NCI-H1092 treated with DMSO at 0.1 percent for 48 hours (cell line): ENCODE measurements at places on chromosomes 1 and 21.

- DNase-seq = no peak
These were observed 3.4 kb downstream of the DCST1 start for GRCh38 chr1:155037043-155037442.

DNA sequence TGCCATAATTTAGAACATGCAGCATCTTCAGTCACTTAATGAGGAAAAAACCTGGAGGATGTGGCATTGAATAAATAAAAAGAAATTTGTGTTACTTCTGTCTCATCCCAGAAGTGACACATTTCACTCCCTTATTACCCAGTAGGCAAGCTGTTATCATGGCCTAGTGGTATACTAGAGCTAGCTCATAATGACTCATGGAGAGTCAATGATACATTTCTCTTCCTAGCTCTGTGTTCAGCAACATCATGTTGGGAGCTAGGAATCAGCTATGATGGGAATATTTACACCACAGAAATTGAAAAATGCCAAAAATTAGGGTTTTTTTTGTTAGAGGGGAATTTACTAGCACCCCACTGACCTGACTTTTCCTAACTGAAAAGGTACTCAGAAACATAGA is 182.7 kb downstream of the HMCN1 start:
- DNase-seq = no peak

- no peak for DNase-seq
These were observed 318.4 kb downstream of the AJAP1 start for GRCh38 chr1:4972761-4973320.

DNA sequence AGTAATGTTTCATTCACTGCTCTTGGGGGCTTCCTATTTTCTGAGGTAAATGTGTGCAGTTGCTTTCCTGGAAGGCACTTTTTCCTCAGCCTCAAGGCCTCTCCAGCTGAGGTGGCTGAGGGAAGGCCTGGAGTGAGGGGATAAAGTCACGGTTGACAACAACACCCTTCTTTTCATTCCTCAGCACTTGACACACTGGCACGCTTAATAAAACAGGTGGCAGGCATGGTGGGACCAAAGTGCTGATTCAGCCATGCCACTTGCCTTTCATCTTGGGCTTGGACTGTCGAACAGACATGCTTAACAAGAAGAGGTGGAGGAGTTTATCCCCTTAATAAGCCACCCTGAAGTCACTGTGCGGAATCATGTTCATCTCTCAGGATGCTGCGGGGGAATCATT is 23.6 kb upstream of the GRHL3 start:
- DNase-seq = no peak

DNA sequence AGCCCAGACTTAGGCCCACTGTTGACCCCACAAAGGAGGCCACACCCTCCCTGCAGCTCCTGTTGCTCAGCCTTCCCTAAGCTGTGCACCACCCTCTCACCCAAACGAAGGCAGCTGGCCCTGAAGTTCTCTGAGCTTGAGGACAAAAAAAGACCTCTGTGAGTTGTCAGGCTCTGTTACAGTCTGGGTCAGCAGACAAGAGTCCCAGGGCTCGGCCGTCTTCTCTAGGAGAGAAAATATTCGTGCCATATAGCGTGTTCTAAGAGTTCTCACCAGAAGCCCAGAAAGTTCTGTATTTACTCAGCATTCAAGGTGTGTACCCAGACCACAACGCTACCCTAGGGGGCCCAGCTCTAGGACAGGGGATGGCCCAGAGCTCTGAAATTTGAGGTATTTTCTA is 25.5 kb upstream of the LYST start:
- DNase-seq = no peak

GRCh38 chr1:55868026-55868425 is 652.9 kb upstream of the USP24 start:
- peak; percentile 36 for DNase-seq

DNA sequence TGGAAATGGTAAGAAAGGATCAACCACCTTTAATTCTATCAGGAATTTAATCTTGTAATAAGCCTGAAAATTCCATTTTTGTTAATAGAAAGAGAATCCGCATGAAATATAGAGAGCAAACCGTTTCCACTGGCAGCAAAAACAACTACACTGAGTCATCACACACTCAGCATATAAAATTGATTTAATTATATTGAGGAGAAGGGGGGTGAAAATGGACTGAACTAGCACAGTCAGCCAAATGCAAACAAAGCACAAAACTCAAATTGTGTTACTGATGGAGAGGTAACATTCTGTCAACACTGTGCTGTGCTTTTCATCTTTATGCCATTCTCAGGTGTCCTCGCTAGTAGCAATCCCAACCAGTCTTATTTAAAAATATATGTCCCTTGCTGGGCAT is 1583.9 kb downstream of the MRPL39 start:
- DNase-seq = peak; percentile 81

GRCh38 chr1:47991187-47991586 is 6.0 kb downstream of the TRABD2B start:
- no peak for DNase-seq

DNA sequence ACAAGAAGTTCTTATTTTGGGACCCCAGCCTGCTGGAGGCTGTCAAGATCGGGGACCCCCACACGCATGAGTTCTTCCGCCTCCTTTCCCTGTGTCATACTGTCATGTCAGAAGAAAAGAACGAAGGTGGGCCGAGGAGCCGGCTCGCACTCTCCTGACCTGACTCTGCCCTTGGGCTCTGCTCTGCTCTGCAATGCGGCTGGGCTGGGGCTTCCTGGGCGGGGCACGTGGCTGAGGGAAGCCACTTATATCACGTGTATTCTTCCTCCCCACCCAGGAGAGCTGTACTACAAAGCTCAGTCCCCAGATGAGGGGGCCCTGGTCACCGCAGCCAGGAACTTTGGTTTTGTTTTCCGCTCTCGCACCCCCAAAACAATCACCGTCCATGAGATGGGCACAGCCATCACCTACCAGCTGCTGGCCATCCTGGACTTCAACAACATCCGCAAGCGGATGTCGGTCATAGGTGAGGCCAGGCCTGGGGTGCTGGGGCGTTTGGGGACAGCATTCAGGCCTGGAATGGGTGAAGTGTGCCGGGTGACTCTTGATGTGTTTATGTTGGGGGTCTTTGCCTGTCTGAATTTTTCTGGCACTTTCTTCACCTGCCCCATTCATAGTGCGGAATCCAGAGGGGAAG is 17.6 kb downstream of the ATP8B2 start:
- DNase-seq = no peak

DNA sequence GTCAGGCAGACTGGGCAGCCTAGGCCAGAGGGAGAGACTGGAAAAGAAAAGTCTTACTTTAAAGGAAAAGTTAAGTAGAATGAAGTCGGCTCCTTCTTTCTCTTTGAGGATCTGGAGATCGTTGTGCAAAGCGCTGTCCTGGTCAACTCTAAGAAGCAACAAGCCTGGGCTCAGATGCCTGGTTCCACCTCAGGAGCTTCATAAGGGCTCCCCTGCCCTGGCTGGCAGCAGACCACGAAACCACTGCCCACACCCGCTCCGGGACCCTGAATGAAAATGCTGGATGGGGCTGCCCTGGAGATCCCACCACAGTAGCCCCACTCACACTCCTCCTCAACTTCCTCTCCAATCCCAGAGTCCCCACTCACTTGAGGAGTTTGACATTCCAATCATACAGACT is 6.4 kb downstream of the UBE2Q1 start:
- DNase-seq = no peak

GRCh38 chr1:34929853-34930701 is 627 bp upstream of the DLGAP3 start:
- DNase-seq = peak; percentile 21

DNA sequence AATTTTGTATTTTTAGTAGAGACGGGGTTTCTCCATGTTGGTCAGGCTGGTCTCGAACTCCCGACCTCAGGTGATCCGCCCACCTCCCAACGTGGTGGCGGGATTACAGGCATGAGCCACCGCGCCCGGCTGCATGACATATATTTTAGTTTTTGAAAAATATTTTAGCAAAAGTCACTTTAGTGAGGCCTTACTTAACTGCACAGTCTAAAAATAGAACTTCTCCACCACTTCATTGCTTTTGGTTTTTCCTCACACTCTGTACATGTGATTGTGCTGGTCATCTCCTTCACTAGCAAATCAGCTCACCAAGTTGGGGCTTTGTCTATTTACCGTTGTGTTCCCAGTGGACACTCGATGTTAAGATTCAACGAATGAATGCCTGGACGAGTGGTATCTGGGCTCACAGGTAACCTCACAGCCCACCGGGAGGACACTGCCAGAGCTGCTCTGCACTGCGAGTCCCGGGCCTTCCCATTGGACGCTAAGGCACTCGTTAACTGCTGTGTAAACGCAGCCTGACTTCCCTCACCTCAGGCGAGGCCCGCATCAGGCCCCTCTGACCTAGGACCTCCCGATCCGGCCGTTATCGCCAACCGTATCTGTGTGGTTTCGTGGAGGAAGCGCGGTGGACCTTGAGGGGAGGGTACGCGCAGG is 14.0 kb upstream of the ZNF692 start:
- peak; percentile 80 for DNase-seq

- no peak for DNase-seq
These were observed 30.2 kb upstream of the CLDN14 start for GRCh38 chr21:36509973-36510664.

DNA sequence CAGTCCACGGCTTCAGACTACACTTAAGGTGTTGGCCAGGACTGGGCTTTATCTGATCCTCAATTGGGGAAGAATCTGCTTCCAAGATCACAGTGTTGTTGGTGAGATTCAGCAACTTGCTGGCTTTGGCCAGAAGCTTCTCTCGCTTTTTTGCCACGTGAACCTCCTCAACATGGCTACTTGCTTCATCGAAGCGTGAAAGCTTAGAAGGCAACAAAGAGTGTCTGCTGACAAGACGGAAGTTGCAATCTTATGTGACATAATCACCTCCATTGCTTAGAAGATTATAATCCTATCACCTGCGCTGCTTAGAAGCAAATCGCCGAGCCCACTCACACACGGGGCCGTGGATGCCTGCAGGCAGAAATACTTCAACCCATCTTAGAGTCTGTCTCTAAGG is 10.4 kb upstream of the ITPKB start:
- DNase-seq = no peak

DNA sequence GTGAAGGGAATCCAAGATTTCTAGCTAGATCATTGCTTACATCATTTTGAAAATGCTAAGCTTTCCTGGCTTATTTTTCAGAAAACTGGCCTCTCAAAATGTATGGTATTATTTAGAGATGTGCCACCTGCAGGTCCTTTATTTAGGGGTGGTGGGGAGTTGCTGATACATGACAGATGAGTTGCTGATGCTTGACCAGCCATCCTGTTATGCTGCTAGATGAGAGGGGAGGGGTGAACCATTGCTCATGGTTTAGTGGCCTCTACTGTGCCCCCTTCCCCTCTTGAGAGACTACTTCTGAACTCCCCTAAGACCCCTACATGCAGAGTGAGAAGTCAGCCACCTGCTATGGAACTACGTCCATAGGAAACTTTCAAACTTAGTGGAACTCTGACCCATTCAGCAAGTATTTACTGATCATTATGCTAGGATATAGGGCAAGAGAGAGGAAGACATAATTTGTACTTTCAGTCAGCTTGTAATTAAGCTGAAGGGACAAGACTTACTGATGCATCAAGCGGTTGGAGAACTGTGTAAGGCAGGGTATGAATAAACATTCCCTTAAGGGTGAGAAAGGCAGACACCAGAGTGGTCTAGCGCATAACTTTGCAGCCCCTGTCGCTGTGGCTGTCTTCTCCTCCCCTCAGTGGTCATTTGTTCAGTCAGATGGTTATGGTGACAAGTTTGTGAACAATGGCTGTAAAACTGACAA is 34.6 kb downstream of the SLAMF6 start:
- no peak for DNase-seq

- no peak for DNase-seq
These were observed 18.9 kb downstream of the SGIP1 start for GRCh38 chr1:66552829-66553228.

GRCh38 chr1:36486439-36487335 is 4.0 kb upstream of the CSF3R start:
- peak; percentile 80 for DNase-seq

- DNase-seq = no peak
These were observed 39.3 kb upstream of the EYA3 start for GRCh38 chr1:28127617-28128257.

GRCh38 chr1:33420870-33421775 is 9.8 kb downstream of the PHC2 start:
- no peak for DNase-seq

- no peak for DNase-seq
These were observed 581.8 kb downstream of the PLPP3 start for GRCh38 chr1:55997536-55997935.

DNA sequence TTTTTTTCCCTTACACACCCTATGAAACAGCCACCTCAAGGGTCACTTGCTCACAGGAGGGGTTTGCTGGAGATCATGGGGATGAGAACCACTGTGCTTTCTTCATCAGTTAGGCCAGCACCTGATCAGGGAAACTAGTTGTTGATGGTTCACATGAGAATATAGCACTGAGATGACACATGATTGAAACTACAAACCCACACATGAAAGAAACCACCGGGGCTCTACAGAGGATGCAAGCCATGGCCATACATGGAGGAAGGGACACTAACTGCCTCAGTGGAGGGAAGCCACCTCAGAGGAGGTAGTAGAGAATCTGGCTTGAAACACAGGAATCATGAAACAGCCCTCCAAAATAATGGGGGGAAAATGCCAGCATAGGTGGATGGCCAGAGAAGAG is 63.2 kb downstream of the PRKAB2 start:
- no peak for DNase-seq

GRCh38 chr1:37415611-37416244 is 58.7 kb upstream of the ZC3H12A start:
- DNase-seq = no peak

GRCh38 chr1:154822233-154822632 is 47.8 kb downstream of the KCNN3 start:
- DNase-seq = no peak

- DNase-seq = no peak
These were observed 40.6 kb upstream of the LBR start for GRCh38 chr1:225468270-225469020.

DNA sequence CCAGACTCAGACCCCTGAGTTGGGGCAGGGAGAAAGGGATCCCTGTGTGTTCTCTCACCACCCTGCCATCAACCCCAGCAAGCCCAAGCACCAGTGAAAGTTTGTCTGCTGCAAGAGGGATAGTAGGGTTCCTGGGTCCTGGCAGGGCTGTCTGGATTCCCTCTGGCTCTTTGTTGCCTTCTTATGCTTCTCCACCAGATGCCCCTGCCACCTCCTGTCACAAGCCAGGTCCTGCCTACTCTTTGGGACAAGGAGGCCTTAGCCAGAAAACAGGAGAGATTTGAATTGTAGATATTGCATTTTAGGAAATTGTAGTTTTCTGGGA is 21.7 kb downstream of the UBE2T start:
- no peak for DNase-seq

DNA sequence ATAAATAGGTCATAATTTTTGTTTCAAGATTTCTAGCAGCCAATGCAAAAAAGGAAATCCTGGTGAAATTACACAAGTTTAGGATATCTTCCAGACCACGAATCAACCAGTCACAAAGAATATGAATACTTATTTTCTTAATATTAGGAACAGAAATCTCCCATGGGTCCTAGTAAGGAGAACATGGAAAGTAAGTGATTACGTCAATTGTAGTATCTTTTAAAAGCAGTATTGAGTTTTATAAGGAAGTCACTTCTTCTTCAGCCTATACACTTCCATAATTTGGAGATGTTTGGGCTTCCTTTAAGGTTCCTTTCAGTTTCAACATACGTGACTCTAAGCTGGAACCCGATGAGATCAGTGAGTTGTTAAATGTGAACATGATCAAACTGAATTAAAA is 534.5 kb downstream of the USP25 start:
- no peak for DNase-seq
